ENCODE measurements at places on chromosomes 2 and 18.

DNA sequence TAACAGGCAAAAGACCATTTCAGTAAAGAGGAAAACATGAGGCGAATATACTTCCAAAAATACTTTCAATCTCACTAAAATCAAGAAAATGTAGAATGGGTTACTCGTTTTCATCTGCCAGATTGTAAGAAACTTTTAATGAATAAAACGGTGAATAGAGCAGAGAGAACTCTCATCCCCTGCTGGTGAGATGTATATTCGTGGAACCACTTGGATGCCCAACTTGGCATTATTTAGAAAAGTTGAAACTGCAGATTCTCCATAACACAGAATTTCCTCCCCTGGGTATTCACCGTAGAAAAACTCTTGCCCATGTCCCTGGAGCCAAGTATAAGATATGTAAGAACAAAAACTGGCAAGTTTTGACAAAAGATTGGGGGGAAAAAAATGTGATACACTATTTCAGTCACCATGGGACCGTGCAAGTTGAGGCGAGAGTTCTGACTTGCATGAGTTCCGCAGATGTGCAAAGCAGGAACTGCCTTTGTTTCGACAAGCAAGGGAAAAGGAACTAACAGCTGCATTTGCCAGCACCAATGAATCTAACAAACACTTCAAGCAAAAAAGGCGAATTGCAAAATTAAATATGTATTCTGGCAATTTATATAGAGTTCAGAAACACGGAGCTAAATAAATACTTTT lies 14.8 kb downstream of the TIMM21 start:
- DNase-seq, result no peak

DNA sequence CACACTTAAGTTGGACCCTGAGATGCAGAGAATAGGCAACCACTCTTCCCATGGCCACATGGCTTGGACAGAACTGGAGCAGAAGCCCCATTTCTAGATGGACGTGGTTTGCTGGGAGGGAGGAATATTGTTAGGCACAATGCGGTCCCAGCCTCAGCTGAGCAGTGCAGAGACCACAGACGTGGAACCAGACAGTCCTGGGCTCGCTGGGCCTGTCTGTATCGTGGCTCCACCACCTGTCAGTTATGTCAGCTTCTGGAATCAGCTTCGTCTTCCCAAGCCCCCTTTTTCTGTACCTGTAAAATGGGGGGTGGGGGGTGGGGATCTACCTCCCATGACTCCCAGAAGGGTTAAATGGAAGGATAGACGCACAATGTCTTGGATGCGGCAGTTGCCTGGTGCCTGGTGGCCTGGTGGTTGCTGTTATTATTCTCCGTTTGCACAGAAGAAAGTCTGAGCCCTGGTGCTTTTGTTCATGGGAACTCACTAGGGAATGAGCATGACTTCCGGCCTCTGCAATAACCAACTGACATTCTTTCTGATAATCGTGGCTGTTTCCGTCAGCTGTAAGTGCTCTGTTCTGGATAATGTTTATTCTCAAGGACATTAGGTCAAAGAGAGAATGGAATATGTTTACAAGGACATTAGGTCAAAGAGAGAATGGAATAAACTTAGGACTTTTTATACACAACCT lies 31.4 kb downstream of the COLEC11 start:
- no peak for DNase-seq

GRCh38 chr2:175414191-175414881 lies 232.8 kb upstream of the ATP5MC3 start:
- no peak for DNase-seq

DNA sequence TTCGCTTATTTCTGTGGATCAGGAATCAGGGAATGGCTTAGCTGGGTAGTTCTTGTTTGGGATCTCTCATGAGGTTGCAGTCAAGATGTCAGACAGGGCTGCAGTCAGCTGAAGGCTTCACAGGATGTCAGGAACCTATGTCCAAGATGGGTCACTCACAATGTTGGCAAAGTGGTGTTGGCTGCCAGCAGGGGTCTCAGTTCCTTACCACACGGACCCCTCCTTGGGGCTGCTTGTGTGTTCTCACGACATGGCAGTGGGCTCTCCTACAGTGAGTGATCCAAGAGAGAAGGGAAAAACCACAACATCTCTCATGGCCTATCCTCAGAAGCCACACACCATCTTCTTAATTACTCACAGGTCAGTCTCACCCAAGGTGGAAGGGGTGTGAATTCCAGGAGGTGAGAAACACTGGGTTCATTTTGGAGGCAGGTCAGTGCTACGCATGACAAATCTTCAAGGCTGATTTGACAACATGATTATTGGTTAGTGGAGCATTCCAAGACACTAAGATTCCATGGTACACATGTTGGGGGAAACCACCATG lies 1.3 kb upstream of the ANTXR1 start:
- DNase-seq, result no peak

GRCh38 chr2:110867078-110867477 lies 134.7 kb downstream of the ACOXL start:
- no peak for DNase-seq

All from activated naive CD8-positive, alpha-beta T cell treated with anti-CD3 and anti-CD28 coated beads for 36 hours (primary cell).